ENCODE measurements at places on chromosomes 3 and 15.

DNA sequence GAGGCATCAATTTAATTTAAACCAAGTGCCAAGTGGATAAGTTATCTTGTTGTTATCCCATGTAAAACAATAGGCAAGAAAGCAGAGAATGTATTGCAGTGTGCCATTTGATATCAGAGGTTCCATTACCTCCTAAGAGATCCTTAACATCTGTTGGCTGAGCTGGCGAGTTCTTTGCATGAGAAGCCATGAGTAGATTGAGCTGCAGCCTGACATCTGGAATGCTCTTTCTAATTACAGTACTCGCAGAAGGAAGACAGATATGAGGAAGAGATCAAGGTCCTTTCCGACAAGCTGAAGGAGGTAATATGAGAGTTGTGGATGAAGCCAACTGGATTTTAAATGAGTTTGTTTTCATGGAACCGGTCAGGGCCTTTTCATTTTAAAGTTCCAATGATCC lies 19.4 kb downstream of the TPM1 start:
- no peak for DNase-seq

DNA sequence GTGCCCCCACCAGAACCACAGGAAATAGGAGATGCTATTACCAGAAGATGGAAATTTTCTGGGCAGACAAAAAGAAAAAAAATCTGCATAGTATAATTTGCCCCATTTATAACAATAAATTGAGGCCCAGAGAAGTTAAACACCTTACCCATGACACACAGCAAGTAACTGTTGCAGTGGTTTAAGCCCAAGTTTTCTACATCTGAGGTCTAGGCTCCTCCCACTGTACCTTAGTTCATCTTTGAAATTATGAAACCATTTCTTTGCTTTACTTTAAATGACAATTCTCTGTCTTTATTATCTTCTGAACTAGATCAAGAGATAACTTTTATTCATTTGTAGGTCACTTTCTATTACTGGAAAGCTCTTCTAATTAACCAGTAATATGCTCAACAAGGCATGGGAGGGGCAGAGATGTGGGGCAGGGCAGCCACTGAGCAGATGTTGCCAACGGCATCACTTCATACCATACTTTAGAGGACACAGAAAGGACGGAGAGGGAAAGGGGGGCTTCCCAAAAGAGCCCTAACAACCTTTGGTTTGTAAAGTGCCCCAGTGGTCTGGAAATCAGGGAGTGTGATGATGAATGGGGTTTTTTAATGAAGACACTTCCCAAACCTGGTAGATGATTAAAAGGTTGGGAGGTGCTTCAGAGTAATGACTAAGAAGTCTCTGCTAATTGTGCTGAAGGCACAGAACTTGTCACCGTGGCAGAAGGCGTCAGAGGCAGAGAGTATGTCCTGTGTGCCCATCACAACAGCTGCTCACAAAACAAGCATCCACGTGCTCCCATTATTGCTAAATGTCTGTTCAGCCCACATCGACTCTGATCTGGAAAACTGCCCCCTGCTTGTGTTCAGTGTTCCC lies 342.5 kb downstream of the SHQ1 start:
- DNase-seq, result no peak

GRCh38 chr3:174639970-174640369 lies 219.2 kb upstream of the NAALADL2 start:
- no peak for DNase-seq

DNA sequence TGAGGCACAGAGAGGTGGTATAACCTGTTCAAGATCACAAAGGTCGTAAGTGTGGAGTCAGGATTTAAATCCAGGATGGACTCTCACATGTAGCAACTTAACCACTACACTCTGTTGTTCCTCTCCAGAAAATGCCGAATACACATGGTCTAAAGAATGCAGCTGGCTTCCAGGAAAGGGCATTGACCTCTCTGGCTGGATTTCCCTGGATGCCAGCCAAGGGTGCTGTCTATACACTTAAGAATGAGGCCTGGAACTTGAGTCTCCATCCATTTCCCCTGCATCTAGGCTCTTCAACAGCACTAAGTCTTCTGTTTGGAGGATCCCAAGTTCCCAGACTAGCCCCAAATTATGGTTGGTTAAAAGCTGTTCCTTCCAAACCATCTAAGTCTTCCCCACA lies 60.5 kb downstream of the CERS3 start:
- DNase-seq, result no peak

- DNase-seq, result peak; percentile 47
Observed at GRCh38 chr3:141360888-141361598, 7.3 kb upstream of the ZBTB38 start.

GRCh38 chr15:101566748-101567488 lies 77.4 kb upstream of the PCSK6 start:
- DNase-seq, result no peak
